Ureter (tissue), 1 donor: ENCODE measurements at places on chromosomes 6 and 20. TPM values are rescaled to one million over a fixed set of nuclear protein-coding genes. Genes with fewer than 3 reads are reported as not detected.

GRCh38 chr20:59087829-59088433 lies 45.3 kb upstream of the PRELID3B start:
- peak; percentile 83 for DNase-seq

DNA sequence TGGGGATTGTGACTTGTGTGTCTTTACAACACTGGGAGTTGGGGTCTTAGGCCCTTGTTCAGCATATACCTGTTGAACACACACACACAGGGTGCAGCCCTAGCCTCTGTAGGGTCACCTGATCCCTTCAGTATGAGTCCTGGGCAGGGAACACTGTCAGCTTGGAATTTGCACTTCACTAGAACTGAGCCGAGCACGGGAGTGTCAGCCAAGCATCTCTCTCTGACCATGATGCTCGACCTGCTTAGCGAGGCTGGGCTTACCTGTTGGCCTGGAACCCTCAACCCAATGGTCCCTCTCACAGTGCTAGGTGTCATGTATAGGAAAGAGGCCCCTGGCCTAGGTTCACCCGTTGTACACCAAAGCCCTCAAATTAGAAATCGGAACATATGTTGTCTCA lies 96.1 kb downstream of the NKAIN2 start:
- DNase-seq = no peak

Gene DDRGK1
- 62.9 TPM for total RNA-seq

Gene CNR1
- 9.4 TPM for total RNA-seq

DNA sequence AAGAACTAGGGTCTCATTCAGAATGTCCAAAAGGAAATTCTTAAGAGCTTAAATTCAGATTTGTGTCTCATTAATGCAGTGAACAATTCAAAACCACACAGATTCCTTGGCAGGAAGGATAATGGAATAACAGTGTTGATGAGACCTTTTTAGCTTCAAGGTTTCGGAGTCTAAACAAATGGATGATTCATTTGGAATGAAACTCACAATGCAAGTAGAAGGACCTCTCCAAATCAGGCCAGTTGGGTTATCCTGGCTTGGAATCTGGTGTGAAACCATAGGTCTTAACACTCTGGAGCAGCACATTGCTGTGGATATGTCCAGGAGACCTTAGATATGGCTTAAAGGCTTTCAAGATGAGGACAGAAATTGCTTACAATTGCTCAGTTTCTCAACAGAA lies 44.9 kb downstream of the KCTD20 start:
- DNase-seq = no peak

DNA sequence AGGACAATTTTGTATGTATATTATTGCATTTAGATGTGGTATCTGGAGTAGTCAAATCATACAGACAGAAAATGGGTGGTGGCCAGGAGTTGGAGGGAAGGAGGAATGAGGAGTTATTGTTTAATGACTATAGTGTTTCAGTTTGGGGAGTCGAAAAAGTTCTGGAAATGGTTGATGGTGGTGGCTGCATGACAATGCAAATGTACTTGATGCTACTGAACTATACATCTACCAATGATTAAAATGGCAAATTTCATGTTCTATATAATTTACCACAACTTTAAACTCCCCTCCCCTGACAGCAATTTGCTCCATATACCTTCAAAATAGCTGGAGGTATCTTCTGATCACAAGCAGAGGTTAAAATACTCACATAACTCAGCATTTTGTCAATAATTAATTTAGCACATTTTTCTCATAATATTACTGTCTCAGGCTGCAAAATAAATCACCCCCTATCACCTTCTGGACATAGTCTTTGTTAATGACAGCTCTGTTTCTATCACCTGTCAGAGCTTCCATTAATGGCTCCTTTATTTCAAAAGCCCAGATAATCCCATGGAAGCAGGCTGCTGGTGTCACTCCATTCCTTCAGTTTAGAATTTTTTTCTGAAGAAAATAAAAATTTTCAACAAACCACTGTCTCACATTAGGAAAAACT lies 25.7 kb upstream of the RHAG start:
- no peak for DNase-seq

Gene SPEF1
- 0.29 TPM for total RNA-seq

DNA sequence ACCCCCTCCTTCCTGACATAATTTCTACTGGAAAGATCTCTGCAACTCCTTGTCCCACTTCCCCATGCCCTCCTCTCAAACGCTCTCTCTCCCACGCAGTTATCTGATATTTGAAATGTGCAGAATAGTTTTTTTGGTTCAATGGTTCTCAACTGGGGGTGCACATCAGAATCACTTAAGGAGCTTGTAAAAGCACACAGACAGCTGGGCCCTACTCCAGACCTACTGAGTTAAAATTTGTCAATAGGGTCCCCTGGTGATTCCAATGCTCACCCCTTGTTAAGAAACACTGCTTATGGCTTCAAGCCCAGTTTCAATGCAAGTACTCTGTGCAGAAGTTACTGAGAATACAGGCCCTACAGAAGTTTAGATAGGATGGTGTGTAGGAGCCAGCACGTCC lies 45.2 kb upstream of the KCNK16 start:
- no peak for DNase-seq

Gene PI3
- total RNA-seq = 1.7 TPM

Gene GJA1
- 74.2 TPM for total RNA-seq

DNA sequence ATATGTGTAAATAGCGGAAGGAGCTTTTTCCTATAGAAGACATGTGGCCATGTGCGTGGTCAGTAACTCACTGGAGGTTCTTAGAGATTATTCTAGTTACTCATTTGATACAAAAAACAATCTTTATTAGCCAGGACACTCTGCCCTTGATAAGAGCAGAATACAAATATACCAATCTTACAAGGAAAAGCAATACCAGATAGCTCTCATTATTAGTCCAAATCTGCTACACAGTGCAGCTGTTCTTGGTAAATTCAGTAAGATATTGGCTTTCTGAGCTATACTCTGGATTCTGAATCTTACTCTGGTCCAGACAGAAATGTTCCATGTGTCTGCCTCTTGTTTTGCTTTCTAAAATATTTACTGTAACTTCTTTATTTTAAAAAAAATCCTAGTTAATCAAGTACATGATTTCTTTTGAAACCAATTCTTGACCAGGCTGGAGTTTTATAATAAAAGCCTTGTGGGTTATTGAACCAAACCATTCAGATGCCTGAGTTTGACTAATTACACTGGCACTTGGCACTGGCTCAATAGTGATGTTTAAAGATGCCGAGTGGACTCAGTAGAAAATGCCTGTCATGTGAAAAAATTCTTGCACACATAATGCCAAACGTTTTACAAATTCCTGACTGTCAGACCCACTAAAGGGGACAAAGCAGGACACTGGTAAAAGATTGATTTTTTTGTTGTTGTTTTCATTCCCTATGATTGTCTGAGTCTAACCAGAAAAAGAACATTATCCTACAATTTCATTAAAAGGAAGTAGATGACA lies 242.8 kb upstream of the TCF21 start:
- no peak for DNase-seq

DNA sequence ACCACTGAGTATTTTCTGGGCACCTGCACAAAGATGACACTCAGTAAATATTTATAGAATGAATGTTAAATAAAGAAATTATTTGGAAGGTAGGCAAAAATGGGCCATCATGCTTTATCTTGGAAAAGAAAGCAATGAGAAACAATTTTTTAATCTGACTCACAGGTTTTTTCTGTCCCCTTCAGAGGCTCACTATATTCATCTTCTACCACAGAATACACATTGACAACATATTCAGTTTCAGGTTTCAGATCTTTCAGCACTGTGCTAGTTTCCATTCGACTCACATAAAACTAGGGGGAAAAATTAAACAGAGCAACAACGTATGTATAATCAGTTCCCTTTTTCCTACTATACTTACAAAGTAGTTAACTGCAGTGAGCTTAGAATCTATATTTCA lies 58.3 kb downstream of the COL12A1 start:
- DNase-seq = no peak

DNA sequence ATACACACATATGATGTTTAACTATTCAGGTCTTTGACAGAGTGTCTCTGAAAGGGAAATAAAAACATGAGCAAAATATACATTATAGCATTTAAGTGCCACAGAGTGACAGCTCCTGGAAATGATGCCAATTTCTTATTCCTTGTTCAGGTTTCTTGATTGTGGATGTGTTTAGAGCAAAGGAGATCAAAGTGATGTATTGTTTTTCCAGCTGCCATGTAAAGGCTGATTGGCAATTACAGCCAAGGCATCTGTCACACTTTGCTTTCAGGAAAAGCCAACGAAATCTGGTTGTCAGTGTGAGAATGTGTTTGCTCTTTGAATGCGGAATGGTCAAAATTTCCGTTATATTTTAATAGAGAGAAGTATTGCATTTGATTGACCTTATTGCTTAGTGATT lies 347.8 kb upstream of the FLRT3 start:
- no peak for DNase-seq

GRCh38 chr20:15378151-15378550 lies 1040.7 kb upstream of the FLRT3 start:
- no peak for DNase-seq

DNA sequence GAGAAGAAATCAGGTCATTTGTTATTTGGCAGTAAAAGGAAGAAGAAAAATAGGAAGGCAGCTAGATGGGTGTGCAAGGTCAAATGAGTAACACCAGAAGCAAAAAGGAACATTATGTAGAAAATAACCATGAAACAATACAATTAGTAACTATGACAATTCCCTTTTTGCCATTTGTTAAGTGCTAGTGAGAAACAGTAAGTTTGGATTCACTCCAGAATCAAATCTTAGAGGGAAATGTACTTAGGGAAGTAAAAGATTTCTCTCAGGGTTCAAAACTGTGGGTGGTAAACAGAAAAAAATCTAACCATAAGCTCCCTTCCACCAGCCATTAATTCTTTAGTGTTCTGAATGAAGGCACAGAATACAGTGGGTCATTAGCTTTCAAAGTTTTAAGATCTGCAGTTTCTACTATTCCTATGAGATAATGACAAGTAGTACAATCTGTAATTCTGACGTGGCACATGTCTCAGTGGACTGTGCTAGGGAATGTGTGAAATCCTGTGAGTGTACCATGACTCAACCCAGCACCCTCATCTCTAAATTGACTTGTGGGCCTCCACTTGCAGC lies 17.1 kb downstream of the REPS1 start:
- no peak for DNase-seq

GRCh38 chr6:170029416-170030283 lies 261.2 kb downstream of the DLL1 start:
- peak; percentile 30 for DNase-seq

DNA sequence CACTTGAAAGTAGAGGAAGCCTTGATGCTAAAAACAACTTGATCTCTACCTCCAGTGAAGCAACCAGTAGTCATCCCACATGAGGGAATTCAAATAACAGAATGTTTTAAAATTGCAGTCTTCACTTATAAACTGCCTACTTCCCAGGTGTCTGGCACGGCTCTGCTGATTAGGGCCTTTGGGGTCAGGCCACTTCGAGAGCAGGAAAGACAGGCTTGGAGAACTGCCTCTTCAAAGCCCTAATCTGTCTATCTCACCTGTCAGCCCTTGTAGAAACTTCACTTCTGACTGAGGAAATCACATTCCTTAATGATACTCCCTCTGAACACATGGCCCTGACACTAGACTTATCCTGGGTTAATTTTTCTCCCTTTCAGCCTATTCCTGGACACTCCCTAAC lies 458.6 kb downstream of the TENT5A start:
- no peak for DNase-seq

GRCh38 chr20:43448748-43449535 lies 8.8 kb upstream of the SRSF6 start:
- DNase-seq = peak; percentile 49

Gene GSTA3
- not detected for total RNA-seq

Gene SPTLC3
- 26.4 TPM for total RNA-seq

- no peak for DNase-seq
Observed at GRCh38 chr6:45759472-45759810, 256.2 kb downstream of the CLIC5 start.

DNA sequence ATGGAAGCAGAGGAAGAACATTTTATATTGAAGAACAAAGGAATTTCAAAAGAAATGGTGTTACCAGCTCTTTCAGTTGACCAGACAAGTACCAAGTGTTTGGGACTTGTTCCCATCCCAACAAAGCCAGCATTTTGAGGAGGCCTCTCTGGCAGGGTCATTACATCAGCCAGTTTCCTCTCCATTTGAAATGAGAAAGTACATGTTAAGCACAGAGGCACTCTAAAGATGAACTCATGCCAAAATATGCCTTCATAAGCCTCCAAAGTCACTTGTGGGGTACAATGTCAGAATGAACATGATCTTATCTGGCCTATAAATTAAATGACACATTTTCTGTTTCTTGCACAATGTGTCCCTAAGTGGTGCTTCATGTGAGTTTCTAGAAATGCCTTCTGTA lies 223.9 kb downstream of the PRL start:
- DNase-seq = no peak

DNA sequence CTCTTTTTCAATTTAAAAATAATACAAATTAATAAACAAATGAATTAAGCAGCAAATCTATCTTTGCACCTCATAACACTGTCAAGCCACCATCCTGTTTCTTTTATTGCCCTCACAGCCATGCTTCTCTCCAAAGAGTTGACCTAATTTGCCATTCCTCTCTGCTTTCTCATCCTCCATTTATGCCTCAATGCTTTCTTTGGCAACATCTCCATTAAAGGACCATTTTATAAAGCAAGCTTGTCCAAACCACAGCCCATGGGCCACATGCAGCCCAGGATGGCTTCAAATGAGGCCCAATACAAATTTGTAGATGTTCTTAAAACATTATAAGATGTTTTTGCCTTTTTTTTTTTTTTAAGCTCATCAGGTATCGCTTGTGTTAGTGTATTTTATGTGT lies 26.4 kb upstream of the MEI4 start:
- no peak for DNase-seq

DNA sequence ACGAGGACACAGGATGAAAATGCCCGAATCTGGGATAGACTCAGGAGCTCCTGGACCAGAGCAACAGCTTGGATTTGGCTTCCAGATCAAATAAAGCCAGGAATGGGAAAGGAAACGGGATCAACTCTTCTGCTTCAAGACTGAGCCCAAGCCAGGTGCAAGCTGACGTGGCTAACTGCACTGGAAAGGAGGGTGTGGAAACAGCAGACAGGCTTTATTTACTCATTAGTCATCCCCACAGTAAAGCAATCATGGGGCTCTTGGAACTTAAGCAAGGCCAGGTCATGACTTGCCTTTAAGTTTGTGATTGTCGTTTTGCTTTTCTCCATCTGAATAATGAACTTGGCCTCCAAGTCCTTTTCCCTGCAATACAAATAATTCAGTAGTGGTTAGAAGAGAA lies 45.2 kb downstream of the KIF16B start:
- DNase-seq = peak; percentile 66

Gene MCM8
- 6.0 TPM for total RNA-seq

Gene EPM2A
- 23.4 TPM for total RNA-seq

Gene CCDC170
- 1.7 TPM for total RNA-seq
